Cerebellar cortex (tissue), 1 donor: ENCODE measurements at places on chromosomes 1 and 21.
A peak's percentile ranks its signal among the peaks of the same experiment; 100 is the strongest.

DNA sequence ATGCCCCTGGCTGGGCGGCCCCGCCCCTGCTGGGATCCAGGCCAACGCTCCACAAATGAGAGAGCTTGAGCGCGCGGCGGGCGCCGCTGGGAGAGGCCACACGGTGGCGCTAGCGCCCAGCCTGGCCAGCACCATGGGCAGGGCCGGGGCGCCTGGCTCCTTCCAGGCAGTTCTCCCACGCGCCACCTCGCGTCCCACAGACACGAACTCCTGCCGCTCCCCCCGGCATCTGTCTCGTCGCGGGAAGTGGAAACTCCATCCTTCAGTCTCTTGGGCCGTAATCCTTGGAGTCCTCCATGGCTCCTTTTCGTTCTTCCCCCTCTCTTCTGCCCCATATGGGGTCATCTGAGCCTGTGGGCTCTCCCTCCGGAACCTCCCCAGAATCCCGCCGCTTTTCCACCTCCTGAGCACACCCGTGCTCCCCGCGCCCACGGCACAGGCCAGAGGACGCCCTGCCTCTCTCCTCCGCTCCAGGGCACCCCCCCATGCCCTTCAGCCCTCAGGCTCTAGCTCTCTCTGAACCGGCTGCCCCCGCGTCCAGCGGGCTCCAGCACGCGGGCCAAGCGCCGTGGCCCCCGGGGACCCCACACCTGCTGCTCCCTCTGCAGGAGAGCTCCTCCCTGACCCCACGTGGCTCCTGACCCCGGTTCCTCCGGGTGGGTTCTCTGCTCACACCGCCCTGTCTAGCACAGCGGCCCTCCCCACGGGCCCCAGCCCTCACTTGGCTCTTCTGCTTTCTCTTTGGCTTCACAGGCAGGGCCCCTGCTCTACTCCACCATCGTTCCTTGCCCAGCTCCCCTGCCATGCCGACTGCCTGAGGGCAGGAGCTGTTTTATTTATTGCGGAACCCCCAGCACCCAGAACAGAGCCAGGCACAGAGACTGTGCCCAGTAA, 31.9 kb upstream of the EDN2 start:
- peak; percentile 73 for DNase-seq

- no peak for DNase-seq
Measured at GRCh38 chr1:7541629-7542028, 229.5 kb upstream of the VAMP3 start.

- DNase-seq, result no peak
Measured at GRCh38 chr1:3664700-3665375, 12.5 kb downstream of the TP73 start.

DNA sequence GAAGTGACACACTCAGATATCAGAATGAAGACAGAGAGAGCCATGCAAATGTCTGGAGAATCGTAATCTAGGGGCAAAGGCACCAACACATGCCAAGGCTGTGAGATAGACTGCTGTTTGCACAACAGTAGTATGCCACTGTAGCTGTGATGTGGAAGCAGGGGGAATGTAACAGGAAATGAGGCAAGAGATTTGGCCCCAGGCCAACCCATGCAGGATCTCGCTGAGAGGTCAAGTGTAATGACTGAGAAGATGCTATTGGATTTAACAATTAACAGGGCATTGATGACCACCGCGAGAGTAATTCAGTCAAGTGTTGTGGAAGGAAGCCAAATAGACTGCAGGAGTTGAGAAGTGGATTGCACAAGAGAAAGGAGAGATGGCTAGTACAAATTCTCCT, 107.3 kb upstream of the ST6GALNAC5 start:
- no peak for DNase-seq

GRCh38 chr21:33855190-33855589, 60.4 kb downstream of the ATP5PO start:
- no peak for DNase-seq

DNA sequence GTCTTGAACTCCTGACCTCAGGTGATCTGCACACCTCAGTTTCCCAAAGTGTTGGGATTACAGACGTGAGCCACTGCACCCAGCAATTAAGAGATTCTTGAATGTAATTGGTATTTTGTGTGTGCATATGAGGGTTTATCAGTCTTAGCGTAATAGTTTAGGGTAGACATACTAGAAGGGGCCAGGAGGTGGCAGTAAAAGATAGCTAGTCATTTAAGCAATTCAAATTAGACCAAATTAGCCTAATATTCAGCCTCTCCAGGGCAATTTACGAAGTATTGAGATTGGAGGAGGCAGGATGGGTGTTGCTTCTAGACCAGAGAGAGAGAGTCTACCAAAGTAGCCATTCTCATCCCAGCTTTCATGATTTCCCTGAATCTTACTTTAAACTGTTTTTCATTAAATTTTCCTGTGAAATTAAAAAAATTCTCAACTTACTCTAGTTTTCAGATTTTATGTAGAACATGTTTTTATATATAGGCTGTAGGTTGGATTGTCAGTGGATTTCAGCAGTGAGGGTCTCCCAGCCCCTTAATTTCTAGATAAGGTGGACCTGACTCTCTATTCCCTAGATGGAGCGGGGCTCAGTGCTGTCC, 119.7 kb downstream of the HHAT start:
- peak; percentile 90 for DNase-seq

DNA sequence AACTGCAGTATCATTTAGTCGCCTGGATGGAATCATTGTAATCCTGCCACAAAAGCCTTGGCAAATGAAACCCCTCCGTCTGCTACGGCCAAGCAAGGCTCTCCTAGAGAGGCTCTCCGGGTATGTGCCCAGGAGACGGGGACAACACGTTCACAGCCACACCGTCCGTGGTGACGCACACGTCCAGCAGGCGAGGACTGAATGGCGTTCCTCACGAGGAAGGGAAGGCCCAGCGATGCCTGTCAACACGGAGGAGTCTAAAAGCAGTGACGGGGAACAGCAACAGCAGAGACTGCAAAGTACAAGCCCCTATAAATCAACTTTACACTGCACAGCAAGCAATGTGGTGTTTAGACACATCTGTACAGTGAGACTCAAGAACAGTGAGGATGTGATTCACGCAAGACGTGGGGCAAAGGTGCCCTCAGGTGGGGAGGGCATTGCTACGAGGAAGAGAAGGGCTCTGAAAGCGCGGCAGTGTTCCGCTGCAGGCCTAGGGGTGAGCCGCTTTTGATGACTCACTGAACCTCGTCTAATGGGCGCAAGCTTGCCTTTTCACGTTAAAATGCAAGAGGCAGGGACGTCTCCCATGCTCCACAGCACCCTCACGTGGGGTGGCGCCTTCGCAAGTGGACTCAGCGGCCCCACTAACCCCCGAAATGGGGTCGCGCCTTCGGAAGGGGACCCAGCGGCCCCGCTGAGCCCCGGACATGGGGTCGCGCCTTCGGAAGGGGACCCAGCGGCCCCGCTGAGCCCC, 6.8 kb downstream of the WRAP73 start:
- no peak for DNase-seq

GRCh38 chr1:5570931-5571330, 421.3 kb downstream of the NPHP4 start:
- DNase-seq, result no peak

DNA sequence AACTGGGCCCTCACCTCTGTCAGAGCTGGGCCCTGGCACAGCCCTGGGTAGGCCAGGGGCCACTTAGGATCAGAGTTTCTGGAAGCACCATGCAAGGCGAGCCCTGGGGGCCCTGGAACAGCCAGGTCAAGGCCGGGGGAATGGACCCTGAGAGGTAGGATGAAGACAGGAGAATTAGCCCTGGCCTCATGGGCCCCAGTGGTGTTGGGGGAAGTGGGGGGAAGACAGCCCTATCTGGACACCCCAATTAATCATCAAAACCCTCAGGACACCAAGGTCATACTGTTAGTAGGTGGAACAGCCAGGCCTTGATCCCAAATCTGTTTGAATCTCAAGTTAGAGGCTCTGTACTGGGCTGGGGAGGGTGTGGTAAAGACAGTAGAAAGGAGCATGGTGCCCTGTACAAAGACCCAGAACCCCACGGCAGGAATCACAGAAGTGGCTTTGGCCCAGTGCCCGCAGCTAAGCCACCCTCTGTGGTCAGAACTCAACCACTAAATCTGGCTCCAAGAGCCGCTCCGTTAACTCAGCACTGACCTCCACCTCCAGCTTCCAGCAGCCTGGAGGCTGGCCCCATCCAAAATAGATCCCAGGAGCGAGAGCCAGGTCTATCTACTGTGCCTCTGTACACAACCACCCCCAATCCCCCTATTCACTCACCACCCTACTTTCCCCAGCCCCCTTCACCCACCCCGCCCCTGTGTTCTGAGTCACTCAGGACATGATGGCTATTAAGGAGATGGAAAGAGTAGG, 14.0 kb upstream of the TRIM63 start:
- DNase-seq, result no peak

- no peak for DNase-seq
Measured at GRCh38 chr1:200869753-200870391, 2.9 kb upstream of the GPR25 start.

GRCh38 chr1:234765181-234765580, 155.2 kb upstream of the IRF2BP2 start:
- no peak for DNase-seq

DNA sequence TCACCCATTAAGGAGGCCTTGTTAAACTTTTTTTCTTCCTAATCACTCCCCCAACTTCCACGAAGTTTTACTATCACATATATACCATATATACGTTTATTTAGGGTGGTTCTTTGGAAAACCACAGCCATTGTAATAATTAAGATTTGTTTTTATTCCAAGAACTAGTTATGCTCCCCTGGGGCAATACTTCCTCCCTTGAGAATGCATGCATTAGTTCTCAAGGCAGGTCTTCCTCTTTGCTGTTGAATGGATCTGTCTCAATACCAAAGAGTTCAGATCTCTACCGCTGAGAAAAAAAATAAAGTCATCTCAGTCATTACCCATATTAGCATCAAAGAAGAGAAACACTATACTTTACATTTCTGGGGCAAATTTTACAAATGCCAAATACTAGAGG, 567.7 kb upstream of the RGS18 start:
- DNase-seq, result no peak

GRCh38 chr1:82388679-82389078, 587.9 kb downstream of the ADGRL2 start:
- DNase-seq, result no peak

DNA sequence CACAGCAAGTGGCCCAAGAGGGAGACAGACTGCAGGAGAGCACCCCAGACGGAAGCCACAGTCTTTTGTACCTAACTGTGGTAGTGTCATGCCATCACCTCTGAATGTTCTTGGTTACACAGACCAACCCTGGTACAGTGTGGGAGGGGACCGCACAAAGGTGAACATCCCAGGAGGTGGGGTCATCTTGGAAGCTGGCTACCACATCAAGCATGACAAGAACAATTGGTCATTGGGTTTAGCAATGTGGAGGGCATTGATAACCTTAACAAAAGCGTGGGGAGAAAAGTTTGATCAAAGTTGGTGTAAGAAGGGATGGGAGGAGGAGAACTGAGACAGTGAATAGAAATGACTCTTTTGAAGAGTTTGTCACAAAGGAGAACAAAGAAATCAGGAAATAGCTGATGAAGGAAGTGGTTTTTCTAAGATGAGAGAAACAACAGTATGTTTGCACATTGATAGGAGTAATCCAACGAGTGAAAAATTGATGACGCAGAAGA, 87.1 kb upstream of the CACNA1E start:
- no peak for DNase-seq

DNA sequence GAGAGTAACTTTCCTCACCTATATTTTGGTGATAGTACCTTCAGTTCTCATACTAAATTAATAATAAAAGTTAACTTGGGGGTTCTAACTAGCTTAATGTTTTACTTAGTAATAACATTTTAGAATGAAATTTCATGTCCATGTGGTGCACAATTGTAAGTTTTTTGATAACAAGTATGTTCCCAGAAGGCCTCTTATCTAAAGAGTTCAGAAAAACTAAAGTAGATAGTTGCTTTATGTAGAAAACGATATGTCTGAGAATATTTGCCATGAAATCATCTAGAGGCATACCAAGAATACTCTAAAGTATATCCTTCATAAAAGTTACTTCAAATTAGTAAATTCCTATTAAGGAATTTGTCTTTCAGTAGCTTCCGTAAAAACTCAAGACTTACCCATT, 10.2 kb upstream of the ADCY10 start:
- DNase-seq, result no peak
